Stimulated activated naive CD8-positive, alpha-beta T cell treated with anti-CD3 and anti-CD28 coated beads, Interleukin-15, Interleukin-2, amounts not matched to agents 100 U/mL and 50 U/mL, for 24 hours (primary cell): ENCODE measurements at places on chromosomes 7 and 10.

DNA sequence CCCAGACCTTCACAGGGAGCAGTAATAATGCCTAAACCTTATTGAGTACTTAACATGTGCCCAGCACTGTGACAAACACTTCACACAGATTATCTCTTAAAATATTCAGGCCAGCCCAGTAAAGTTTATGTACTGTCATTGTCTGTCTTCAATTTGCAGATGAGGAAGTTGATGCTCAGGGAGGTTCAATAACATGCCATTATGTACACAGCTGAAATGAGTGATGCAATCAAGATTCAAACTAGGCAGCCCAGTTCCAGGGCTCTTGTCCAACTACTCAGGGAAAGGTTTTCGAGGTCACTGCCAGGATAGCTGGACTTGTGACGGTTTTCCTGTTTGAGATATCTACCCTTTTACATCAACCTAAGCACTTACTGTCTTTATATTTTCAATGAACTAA lies 56.1 kb downstream of the AUTS2 start:
- no peak for DNase-seq

GRCh38 chr10:129501652-129502436 lies 34.8 kb downstream of the MGMT start:
- DNase-seq = no peak

DNA sequence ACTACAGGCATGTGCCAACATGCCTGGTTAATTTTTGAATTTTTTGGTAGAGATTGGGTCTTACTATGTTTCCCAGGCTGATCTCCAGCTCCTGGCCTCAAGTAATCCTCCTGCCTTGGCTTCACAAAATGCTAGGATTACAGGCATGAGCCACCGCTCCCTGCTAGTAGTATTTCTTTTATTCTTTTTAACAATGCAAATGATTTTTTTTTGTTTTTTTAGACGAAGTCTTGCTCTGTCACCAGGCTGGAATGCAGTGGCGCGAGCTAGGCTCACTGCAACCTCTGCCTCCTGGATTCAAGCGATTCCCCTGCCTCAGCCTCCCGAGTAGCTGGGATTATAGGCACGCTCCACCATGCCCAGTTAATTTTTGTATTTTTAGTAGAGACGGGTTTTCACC lies 58.1 kb downstream of the SVIL start:
- DNase-seq = no peak

GRCh38 chr10:63164166-63164623 lies 31.1 kb downstream of the NRBF2 start:
- DNase-seq = no peak

GRCh38 chr10:125093199-125093973 lies 67.0 kb downstream of the CTBP2 start:
- no peak for DNase-seq

DNA sequence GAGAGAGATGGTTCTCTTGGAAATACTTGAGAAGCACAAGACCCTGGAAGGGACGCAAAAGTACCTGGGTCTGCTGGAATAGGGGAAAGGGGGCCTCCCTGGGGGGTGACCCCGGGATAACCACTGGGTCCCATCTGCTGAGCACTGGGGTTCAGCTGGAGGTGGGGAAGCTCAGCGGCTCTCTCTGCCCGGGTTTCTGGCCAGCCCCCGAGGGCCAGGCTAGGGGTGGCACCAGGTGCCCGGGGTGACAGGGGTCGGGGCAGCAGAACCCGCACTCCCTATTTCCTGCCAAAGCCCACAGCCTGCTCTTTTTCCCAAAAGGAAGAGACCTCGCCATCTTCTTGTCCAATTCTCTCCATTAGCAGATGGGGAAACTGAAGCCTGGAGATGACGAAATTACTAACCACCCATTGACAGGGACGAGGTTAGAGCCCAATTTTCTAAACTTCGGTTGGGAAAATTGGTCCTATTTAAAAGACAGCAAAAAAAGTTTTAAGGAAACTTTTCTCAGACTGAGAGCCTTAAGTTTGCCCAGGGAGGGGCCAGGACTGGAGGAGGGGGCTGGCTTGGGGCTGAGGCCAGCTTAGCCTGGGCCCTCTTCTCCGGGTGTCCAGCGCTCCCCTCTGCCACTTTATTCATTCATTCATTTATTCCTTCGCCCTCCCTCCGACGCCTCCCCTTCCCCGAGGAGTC lies 17.8 kb upstream of the GATA3 start:
- no peak for DNase-seq

- no peak for DNase-seq
Measured at GRCh38 chr10:106780632-106781031, 383.9 kb downstream of the SORCS1 start.

DNA sequence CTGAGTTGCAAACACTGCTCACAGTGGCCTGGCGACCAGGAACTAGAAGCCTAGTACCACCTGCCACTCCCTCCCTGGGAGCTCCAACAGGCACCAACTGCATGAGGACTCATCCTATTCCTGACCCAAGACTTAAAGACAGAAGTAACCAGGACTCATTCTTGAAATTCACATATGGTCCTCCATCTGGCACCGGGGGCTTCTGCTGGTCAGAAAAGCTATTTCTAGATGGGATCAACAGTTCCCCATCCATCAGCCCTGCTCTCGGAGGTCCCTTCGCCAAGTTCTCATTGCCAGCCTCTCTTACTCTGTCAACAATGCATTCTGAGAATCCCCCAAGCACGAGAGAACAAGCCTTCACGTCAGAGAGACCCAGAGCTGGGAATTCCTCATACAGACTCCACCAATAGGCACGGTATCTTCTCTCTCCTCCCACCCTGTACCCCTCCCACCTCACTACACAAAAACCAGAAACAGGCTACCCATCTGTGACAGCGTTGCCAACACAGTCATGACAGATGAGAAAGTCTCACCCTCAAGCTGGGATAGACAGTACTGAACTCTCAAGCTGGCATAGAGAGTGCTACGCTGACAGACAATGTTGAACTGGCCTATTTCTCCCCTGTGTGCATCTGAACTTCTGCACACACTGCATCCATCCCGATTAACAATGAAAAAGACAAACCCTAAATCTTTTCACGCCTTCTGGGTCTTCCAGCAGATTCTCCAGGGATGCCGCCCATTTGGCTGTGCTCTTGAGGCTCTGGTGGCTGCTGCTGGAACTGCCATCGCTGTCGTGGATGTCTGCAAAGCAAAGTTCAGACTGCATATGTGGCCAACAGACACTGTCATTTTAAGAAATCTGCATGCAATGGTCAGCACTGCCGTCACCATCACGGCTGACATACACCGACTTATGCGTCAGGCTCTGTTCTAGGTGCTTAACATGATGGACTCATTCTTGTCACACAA lies 15.6 kb downstream of the RGS10 start:
- DNase-seq = no peak

DNA sequence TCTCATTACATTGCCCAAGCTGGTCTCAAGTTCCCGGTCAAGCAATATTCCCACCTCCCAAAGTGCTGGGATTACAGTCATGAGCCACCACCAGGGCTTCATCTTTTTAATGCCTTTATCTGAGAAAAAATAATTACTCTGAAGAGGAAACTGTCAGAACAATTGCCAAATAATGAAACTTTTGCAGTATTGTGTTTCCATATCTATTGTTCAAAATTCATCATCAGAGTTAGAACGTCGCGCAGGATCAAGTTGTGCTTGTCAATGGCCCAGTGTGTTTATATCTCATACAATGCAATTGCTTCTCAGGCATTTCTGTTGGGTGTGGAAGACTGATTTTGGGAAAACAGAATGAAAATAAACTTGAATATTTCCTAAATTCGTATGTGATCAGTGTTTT lies 143.1 kb downstream of the ARID5B start:
- DNase-seq = no peak

DNA sequence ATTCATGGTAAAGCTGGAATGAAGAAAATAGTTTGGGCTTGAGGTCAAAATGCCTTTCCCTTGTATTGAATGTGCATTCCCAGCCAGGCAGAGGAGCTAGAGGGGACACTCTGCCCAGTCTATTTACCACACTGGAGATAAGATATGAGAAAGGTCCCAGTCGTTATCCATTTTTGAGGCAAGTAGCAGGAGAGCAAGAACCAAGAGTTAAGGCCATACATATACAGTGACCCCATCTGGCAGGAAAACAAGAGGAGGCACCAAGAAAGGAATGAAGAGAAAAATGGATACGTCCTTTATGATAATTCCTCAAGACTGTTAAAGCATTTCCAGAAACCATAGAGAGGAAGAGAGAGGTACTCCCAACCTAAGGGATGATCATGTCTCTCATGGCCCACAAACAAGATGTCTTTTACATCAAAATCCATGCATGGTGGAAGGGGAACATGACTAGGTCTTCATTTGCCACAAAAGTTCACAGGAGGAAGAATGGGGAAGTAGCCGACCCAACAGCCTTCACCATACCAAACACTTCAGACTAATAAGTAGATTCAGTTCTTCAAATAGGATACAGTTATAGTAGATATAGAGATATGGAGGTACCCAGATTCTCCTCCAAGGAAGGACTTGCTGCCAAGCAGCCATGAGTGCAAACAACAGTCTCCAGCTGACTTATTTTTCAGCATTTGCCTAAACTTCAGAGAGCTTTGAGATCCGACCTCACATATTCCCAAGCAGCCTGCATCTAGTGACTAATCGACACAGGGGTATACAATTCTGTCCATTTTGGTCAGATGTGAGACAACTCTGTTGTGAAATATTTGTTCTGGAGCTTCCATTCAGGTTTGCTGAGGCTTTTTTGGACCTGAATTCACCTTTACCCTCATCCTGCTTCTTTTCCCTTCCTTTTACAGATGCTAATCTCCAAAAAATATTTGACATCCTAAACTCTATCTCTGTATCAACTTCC lies 61.1 kb upstream of the CCDC71L start:
- no peak for DNase-seq

- DNase-seq = no peak
Measured at GRCh38 chr7:45695249-45695995, 121.3 kb downstream of the ADCY1 start.
